AG20443 (cell line): ENCODE measurements at places on chromosomes 1 and 21.

GRCh38 chr1:157087030-157087429 is 12.6 kb downstream of the ETV3L start:
- no peak for DNase-seq

DNA sequence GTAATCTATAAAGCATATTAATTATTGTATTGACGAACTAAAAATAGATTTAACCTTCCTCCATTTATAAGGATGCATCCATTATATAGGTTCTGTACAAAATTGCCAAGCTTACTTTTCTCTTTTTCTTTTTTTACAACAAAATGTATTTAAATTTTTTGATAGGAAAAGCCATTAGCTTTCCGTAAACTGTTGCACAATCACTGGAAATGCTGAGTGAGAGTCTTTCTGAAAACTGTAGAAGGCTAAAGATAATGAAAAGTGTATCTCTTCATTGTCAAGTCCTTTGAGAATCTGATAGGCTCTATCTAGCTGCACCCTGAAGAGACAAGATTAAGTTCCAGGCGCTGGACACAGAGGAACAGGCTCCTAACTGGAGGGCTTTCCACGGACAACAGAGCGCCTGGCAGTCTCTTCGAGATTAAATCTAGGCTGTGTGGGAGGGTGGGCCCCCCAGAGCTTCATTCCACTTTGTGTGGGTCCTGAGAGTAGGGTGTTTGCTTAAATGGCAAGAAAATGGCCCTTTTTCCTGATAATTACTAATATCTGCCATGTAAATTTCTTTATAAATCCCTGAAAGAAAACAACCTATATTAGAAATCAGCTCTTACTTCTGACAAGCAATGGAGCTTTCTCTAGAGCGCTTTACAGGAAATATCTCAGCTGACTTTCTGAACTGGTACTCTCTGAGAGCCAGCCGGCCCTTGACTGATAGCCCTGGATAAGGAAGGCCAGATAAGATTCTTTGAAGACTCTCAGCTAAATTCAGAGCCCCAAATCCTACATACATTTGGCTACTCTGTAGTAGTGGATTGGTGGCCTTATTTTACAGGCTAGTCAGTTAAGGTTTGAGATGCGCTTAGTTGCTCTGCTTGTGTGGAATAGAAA is 108.3 kb downstream of the FMN2 start:
- no peak for DNase-seq

GRCh38 chr1:226204198-226204597 is 17.7 kb upstream of the ACBD3 start:
- DNase-seq, result no peak

- DNase-seq, result no peak
These were observed 12.6 kb upstream of the HMCN1 start for GRCh38 chr1:185721553-185721952.

DNA sequence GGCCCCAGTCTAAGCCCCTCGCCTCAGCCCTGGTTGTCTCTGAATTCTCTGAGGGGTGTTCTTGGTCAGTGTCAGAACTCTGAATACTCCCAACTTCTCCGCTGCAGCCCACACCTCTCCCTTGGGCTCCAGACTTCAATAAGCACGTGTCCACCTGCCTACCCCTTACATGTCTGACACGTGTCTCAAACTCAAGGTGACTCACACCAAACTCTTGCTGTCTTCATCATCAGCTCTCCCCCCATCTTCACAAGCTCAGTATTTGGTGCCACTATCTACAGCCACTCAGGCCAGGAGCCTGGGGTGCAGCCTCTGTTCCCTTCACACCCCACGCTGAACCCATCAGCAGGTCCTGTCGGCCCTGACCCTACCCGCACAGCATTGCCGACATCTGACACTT is 18.8 kb upstream of the UBXN10 start:
- no peak for DNase-seq

- DNase-seq, result no peak
These were observed 163.3 kb downstream of the TM2D1 start for GRCh38 chr1:61561666-61562065.

- no peak for DNase-seq
These were observed 486.2 kb upstream of the VAMP3 start for GRCh38 chr1:7284839-7285435.

DNA sequence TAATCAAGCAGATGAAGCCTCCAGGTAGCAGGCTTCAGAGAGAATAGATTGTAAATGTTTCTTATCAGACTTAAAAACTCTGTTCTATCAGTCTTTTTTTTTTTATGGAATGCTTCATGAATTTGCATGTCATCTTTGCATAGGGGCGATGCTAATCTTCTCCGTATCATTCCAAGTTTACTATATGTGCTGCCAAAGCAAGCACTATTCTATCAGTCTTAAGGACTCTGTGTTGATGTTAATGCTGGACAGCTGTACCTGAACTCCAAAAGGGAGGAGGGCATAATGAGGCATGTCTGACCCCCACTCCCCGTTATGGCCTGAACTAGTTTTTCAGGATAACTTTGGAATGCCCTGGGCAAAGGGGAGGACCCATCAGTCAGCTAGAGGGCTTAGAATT is 66.8 kb upstream of the PRRC2C start:
- no peak for DNase-seq

DNA sequence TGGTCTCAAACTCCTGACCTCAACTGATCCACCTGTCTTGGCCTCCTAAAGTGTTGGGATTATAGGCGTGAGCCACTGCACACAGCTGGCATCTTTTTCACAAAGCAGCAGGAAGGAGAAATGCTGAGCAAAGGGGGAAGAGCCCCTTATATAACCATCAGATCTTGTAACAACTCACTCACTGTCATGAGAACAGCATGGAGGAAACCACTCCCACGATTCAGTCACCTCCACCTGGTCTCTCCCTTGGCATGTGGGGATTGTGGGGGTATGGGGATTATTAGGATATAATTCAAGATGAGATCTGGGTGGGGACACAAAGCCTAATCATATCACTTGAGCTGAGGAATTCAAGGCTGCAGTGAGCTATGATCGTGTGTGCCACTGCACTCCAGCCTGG is 3.0 kb upstream of the MFSD2A start:
- no peak for DNase-seq

DNA sequence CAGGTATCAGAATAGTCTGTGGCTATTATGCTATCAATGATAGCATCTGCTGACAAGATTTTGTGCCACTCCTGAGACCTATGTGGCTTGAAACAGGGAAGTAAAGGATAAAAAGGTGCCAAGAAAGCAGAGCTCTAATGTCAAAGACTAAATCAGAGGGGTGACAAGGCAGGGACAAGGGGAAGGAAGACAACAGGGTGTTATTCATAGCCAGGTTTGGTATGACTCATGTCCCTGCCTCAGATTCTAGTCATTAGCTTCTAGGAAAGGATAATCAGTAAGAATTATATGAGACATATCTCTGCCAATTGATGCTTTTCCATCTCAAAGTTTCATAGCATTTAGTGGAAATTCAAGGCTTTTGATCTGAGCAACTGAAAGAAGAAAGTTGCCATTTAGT is 31.8 kb upstream of the PLD5 start:
- no peak for DNase-seq
